ENCODE measurements at places on chromosomes 2 and 18. TPM values are rescaled to one million over a fixed set of nuclear protein-coding genes. Genes with fewer than 3 reads are reported as not detected.

Gene MDH1
- 112 TPM for total RNA-seq

Gene UGT1A1
- total RNA-seq, result 1,279 TPM

Gene SH3BP4
- total RNA-seq, result 24.0 TPM

Gene HMSD
- not detected for total RNA-seq

Gene CDK15
- not detected for total RNA-seq

Gene SERPINB5
- not detected for total RNA-seq

Gene LOXL3
- 0.92 TPM for total RNA-seq

Gene TANC1
- total RNA-seq, result 11.7 TPM

Data from right lobe of liver (tissue), 6 donors.